ENCODE measurements at places on chromosomes 6 and 20. TPM values are rescaled to one million over a fixed set of nuclear protein-coding genes. Genes with fewer than 3 reads are reported as not detected.

GRCh38 chr6:143064951-143065683 lies 4.4 kb downstream of the AIG1 start:
- no peak for ATAC-seq

- no peak for ATAC-seq
Observed at GRCh38 chr20:2873747-2874041, 413 bp downstream of the PTPRA start.

DNA sequence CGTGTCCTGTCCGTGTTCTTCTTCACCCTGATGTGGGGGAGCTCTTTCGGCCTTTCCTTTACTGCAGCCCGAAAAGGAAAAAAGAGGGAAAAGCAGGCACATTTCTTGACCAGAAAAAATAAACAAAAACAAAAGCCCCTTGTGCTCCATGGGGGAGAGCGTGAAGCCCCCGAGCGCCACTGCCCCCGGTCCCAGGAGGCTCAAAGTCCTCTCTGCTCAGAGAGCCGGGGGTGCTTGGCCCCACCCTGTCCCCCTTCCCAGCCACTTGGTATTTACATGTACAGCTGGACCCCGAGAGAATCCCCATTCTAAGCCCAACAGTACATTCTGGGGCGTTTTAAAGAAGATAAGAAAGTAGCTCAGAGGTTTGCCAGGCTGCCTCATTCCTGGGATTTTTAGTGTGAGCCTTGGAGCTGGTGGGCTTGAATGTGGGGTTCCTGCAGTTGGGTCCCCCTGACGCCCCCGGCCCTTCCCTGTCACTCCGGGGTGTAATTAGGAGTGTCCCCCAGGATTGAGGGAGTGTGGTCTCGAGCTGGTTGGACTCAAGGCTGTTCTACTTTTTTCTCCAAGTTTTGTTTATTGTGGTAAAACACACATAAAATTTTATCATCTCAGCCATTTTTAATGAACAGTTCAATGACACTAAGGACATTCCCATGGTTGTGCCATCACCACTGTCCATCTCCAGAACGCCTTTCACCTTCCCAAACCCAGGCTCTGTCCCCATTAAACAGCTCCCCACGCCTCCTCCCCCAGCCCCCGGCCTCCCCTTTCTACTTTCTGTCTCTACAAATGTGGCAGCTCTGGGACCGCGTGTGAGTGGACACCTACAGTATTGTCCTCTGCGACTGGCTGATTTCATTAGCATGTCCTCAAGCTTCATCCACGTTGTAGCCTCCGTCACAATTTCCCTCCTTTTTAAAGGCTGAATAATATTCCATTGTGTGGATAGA lies 55.7 kb upstream of the BHLHE23 start:
- ATAC-seq: no peak

- ATAC-seq: peak; percentile 88
Observed at GRCh38 chr6:14665827-14666724, 548.5 kb downstream of the CD83 start.

Gene LRRC73
- 0.26 TPM for total RNA-seq

Gene EFHC1
- 3.1 TPM for total RNA-seq
